ENCODE measurements at places on chromosomes 3 and 15. TPM values are rescaled to one million over a fixed set of nuclear protein-coding genes. Genes with fewer than 3 reads are reported as not detected.

The LTK gene
- total RNA-seq: under 0.01 TPM

The SEC62 gene
- 66.2 TPM for total RNA-seq

The CYP1A2 gene
- not detected for total RNA-seq

The ROBO2 gene
- total RNA-seq: 2.8 TPM

The P2RY14 gene
- not detected for total RNA-seq

The GOLGA8Q gene
- 1.8 TPM for total RNA-seq

Measured in smooth muscle cell of the umbilical artery (primary cell).